ENCODE measurements at places on chromosomes 3 and 15. TPM values are rescaled to one million over a fixed set of nuclear protein-coding genes. Genes with fewer than 3 reads are reported as not detected.

The PIGZ gene
- 5.0 TPM for total RNA-seq

The C3orf49 gene
- not detected for total RNA-seq

The PIGX gene
- 46.6 TPM for total RNA-seq

The NUP210 gene
- total RNA-seq = 7.5 TPM

The ZNF660 gene
- total RNA-seq = 14.3 TPM

The FAM107A gene
- total RNA-seq = 24.8 TPM

The GOLGA6B gene
- total RNA-seq = not detected

The CHRNA7 gene
- total RNA-seq = 4.4 TPM

The FAM219B gene
- 64.6 TPM for total RNA-seq

The CYP8B1 gene
- not detected for total RNA-seq

The C3orf70 gene
- 26.8 TPM for total RNA-seq

The SERINC4 gene
- total RNA-seq = not detected

The WDR93 gene
- 0.31 TPM for total RNA-seq

The TM4SF1 gene
- 18.2 TPM for total RNA-seq

The RFX7 gene
- 22.3 TPM for total RNA-seq

The HTR3E gene
- not detected for total RNA-seq

The CHCHD6 gene
- total RNA-seq = 28.2 TPM

The SPTBN5 gene
- 0.16 TPM for total RNA-seq

The TM6SF1 gene
- 20.1 TPM for total RNA-seq

The ZNF639 gene
- total RNA-seq = 107 TPM

The DPPA4 gene
- under 0.01 TPM for total RNA-seq

The PSMD2 gene
- 244 TPM for total RNA-seq

The NR2F2 gene
- total RNA-seq = 4.1 TPM

The NKIRAS1 gene
- 36.5 TPM for total RNA-seq

The ARRDC4 gene
- total RNA-seq = 55.1 TPM

The ZNF860 gene
- 2.8 TPM for total RNA-seq

The TEX9 gene
- total RNA-seq = 23.2 TPM

The NRG4 gene
- total RNA-seq = not detected

The DNAH12 gene
- 0.62 TPM for total RNA-seq

The INKA1 gene
- total RNA-seq = 12.3 TPM

The PSMA4 gene
- 121 TPM for total RNA-seq

The FANCD2 gene
- total RNA-seq = 5.6 TPM

The SOX2 gene
- total RNA-seq = 78.0 TPM

The GPR171 gene
- not detected for total RNA-seq

The SLC28A2 gene
- not detected for total RNA-seq

The PAQR5 gene
- 1.1 TPM for total RNA-seq

The TGM4 gene
- total RNA-seq = not detected

The ZMYND10 gene
- 2.5 TPM for total RNA-seq

The PLCB2 gene
- total RNA-seq = 3.3 TPM

The GANC gene
- 13.6 TPM for total RNA-seq

The VGLL3 gene
- 1.7 TPM for total RNA-seq

The SLC12A1 gene
- total RNA-seq = 0.16 TPM

The PEX11A gene
- total RNA-seq = 14.5 TPM

The ITPKA gene
- 0.31 TPM for total RNA-seq

The NLGN1 gene
- total RNA-seq = 126 TPM

The ROBO1 gene
- total RNA-seq = 156 TPM

The SNX33 gene
- 1.4 TPM for total RNA-seq

The GPR62 gene
- total RNA-seq = 0.62 TPM

The GOLGA8G gene
- not detected for total RNA-seq

The USP50 gene
- total RNA-seq = 1.1 TPM

The ISLR2 gene
- 168 TPM for total RNA-seq

The NEK10 gene
- 25.7 TPM for total RNA-seq
